ENCODE measurements at places on chromosomes 7 and 10.

- no peak for DNase-seq
These were observed 222.2 kb upstream of the CXCL12 start for GRCh38 chr10:44607116-44607515.

DNA sequence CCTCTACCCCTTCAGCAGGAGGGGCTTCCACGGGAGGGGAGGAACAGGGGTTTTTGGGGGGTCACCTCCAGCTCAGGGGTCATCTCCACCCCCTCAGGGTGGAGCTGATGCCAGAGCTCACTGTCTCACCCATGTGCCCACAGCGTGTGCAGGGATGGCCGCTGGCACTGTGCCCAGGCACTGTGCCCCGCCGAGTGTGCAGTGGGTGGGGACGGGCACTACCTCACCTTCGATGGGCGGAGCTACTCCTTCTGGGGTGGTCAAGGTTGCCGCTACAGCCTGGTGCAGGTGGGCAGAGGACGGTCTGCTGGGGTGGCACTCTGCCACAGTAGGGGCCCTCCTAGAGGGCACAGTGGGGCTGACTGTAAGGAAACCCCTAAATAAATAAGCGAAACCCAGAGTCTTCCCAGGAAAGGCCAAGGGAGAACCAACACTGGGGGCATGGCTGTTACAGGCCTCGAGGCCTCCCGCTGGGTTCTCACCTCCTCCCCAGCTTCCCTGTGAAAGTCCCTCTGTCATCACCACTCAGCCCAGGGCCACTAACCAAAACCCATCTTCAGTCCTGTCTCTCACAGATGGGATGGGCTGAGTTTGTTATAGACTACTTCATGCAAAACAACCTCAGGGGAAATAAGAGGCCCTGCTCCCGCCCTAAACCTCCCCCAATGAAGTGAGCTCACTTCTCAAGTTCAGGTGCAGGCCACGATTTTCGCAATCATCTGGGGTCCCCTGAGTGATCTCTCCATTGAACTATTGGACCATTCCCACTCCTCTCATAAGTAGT is 7.4 kb upstream of the ZNF467 start:
- no peak for DNase-seq

DNA sequence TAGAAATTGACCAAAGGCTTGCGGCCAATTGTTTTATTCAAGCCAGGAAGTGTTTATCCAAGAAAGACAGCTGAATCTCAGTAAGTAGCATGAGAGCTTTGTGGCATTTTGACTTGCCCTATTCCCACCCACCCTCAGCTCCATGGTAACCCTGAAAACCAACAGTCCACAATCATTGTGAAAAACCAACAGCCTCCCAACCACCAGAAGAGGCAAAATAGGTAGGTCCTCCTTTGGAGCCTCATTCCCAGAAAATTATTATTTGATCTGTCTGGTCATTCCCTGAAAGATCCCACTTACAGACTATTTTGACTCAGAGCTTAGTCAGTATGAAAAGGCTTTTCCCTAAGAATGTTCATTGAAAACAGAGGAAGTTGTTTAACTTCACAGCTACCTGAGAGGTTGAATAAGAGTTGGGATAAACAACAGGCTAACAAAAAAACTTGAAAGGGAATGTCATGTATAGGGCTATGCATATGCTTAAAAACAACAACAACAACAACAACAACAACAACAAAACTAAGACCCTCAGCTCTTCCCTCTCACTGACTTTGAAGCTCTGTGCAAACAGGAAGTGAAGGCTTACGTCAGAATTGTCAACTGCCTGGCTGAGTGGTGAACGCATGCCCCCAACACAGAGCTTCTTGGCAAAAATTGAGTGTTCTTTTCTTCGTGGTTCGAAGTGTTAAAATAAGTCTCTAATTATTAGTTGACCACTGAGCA is 11.2 kb downstream of the KPNA7 start:
- no peak for DNase-seq

- DNase-seq, result no peak
These were observed 76.0 kb downstream of the USP6NL start for GRCh38 chr10:11535346-11535959.

DNA sequence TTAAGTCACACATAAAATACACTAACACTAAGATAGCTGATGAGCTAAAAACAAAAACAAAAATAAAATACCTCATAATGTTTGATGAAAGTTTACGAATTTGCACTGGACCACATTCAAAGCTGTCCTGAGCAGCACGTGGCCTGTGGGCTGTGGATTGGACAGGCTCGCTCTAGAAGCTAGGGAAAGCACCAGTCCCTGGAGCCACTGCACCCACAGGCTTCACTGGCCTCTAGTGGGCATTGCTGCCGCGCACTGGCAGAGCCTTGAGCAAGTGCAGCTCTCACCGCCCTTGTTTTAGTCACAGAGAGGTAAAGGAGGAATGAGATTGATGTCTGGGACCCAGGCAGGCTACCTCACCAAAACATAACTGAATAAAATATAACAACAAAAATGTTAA is 67.6 kb downstream of the PAX2 start:
- no peak for DNase-seq

- no peak for DNase-seq
These were observed 11.3 kb downstream of the RAB11FIP2 start for GRCh38 chr10:118035354-118036005.

DNA sequence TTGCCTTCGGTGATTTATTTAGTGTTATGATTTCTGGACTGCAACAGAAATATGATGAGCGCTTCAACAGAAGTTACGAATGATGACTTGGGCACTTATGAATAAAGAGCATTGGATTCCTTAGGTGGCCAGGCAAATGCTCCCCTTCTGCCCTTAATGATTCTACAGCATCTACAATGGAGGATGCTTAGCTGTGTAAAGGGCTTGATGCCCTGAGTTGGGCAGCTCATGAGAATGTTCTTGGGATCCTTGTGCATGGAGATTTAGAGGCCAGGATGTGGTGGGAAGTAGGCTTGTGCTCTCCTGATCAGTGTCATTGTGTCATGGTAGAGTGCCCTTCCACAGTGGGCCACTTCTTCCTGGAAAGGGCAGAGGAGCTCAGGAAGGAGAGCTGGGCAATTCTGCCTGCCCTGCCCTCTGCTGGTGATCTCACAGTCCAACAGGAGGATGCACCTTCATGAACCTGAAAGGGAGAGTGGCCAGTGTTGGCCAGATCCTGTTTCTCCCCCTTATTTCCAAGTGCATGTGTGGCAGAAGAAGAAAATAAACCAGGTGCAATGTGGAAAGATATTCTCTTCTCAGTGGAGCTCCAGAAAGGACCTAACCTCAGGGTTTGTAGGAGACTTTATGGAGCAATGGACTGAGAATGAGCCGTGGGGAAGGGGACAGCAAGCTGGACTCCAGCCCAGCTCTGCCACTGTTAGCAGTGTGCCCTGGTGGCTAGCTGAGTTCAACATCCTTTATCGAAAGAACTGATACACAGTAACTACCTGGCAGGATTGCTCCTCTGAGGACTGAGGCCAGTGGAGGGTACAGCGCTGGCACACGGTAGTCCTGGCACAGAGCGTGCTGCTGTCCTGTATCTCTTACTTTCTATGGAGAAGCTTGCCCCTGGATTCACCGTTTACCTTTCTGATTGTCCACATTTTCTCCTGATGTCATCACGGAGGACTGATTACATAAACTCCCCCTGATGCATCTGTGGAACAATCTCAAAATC is 182.9 kb downstream of the BMPER start:
- DNase-seq, result no peak
